ENCODE measurements at places on chromosomes 5 and 9. TPM values are rescaled to one million over a fixed set of nuclear protein-coding genes. Genes with fewer than 3 reads are reported as not detected.

DNA sequence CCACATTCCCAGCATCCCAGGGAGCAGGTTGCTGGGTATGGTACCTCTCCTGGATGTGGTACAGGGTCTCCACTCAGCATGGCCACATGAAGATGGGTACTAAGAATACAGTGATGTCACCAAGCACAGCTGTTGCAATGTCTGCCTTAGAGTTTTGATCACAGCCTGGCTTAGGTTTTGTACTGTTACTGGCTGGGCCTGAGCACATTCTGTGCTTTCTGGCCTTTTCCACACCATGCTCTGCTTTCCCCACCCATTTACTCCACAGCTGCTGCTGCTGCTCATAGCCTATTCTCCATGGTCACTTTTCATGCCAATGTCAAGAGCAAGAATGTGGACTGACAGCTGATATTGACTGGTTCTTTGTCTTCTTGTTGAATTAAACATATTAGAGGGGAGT lies 481.9 kb downstream of the ARHGEF28 start:
- no peak for DNase-seq

- no peak for DNase-seq
These were observed 67.8 kb downstream of the ZNF354C start for GRCh38 chr5:179128041-179128365.

The SUSD1 gene
- 17.6 TPM for total RNA-seq

The LCP2 gene
- total RNA-seq, result 24.7 TPM

Data from dorsolateral prefrontal cortex (tissue), 122 donors.